ENCODE measurements at places on chromosomes 11 and 22. TPM values are rescaled to one million over a fixed set of nuclear protein-coding genes. Genes with fewer than 3 reads are reported as not detected.

DNA sequence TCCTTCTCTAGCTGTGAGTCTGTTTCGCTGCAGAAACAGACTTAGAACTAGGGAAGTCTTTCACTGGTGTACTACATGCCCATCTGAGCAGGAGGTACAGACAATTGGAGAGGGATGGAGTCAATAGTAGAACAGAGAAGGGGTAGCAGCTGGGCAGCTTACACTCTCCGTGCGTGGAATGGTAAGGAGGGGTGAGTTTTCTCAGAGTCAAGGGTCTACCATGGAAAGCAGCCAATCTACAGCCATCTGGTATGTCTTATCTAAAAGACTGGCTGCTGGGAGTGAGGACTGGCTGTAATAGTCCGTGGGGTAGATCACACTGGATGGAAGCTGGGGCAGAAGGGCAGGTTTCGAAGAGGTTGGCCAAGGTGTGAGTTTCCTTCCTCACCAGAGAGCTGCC lies 137.3 kb upstream of the TENM4 start:
- no peak for DNase-seq

DNA sequence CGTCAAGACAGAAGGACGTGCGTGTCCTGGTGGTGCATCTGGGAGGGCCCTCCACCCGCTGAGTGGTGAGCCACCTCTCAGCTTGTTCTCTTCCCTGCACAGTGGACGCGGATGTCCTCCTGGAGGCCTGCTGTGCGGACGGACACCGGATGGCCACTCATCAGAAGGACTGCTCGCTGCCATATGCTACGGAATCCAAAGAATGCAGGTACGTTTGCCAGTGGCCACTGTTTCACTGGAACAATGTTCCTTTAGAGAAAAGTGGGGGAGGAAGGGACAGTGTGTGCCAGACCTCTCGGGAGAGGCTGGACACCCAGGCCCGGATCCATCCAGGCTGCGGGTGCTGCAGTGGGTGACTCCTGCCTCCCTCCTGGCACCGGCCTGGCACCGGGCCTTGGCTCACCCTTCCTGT lies 15.9 kb downstream of the FBLN1 start:
- DNase-seq, result peak; percentile 70

GRCh38 chr11:115054570-115055538 lies 376.5 kb downstream of the NXPE2 start:
- DNase-seq, result peak; percentile 9

- peak; percentile 50 for DNase-seq
These were observed 219.6 kb downstream of the C11orf87 start for GRCh38 chr11:109641549-109641948.

DNA sequence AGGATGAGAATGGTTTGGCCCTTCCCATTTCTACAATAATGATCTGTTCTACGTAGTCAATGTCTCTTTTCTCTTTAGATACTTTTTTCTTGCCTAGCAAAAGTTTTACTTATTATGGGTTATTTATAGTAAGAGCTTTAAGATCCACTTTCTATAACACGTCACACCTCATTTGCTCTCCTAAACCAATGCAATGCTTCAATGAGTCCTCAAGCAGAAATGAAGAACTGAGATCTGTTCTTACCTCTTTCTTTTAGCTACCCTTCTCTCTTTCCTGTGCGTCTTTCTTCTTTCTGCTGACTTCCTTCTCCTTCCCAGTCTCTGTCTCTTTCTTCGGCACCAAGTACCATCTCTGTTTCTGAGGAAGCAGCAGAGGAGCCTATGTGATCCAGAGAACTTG lies 61.8 kb downstream of the SNX19 start:
- DNase-seq, result no peak

DNA sequence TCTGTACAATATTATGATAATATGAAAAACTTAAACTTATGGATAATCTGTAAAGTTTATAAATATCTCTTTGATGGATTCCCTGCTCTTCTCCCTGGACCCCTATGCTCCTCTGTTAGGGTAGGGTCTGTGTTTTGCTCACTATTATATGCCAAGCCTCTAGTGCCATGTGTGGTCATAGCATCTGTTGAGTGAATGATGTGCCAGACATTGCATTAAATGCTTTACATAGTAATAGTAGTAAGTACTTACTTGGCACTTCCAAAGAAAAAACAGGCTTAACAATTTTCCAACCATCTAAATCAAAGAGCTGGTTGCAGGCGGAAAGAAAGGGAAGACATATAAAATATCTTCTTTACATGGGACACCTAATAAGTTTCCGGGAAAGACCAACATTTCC lies 46.8 kb downstream of the LGR4 start:
- DNase-seq, result no peak

- no peak for DNase-seq
These were observed 539.2 kb downstream of the MN1 start for GRCh38 chr22:27262361-27262760.

DNA sequence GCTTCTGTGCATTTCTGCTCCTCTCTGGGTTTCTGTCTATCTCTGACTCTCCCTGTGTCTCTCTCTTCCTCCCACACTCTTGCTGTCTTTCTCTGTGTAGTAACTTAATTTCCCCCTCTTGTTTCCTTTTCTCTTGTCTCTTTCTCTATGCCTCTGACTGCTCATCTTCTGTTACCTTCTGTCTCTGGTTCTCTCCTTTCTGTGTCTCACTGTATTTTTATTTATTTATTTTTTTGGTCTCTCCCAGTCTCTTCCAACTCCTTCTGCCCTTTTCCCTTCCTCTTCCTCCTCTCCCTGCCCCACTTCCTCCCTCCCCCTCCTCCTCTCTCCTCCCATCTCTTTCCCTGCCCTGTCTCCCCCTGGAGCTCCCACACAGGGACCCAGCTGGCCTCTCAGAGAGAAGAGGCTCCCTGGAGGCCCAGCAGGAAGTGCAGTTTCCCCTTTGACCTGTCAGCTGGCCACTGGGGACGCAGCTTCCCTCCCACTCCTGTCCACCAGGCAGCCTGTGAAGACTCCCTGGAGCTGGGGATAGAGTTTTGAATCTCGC lies 38.3 kb upstream of the MYH9 start:
- DNase-seq, result no peak

The APOL3 gene
- 2.2 TPM for polyA plus RNA-seq

The CABP2 gene
- not detected for polyA plus RNA-seq
